ENCODE measurements at places on chromosomes 3 and 15.

DNA sequence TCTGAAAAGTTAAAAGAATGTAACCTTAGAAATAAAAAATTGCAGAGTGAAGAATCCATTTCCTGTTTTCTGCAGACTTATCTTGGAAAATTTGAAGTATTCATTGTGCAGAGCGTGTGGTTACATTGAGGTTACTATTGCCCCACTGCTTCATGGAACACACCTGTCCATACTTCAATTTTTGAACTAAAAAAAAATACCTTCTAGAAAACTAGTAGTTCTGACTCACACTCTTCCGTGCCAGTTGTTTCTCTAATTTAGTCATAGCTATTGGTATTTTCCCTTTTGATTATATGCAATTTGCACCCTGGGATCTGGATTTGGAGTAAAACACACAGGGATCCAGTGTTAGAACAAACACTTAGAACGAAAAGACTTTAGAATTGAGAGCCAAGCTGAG is 111.8 kb upstream of the LYSMD4 start:
- DNase-seq: no peak

DNA sequence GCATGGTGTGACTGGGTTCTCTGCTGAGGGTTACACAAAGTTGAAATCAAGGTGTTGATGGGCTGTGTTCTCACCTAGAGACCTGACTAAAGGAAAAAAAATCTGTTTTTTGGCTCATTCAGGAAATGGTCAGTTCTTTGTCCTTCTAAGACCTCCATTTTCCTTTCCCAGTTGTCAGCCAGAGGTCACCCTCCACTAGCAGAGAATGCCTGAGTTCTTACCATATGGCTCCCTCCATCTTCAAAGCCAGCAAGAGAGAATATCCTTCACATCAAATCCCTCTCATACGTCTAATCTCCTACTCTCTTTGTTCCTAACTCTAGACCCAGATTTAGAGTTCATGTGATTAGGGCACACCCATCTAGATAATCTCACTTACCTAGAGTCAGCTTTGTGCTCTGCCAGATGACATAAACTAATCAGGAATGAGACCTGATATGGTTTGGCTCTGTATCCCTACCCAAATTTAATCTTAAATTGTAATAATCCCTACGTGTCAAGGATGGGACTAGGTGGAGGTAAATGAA is 19.4 kb downstream of the ANKRD28 start:
- DNase-seq: no peak

DNA sequence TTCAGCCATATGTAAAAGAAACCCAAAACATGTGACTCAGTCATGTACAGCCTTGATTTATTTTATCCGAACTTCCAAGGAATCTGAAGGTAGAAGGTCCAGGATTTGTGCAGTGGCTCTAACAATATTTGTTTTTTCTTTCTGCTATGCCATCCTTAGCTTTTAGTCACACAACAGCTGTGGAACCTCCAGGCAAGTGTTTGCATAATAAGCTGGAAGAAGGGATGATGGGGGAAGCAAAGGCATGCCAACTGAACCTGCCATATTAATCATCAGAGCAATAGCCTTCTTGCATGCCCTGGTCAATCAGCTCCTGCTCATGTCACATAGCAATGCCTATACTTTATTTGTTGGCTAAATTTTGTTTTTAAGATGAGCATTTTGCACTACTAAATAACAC is 444.7 kb upstream of the ARPP21 start:
- DNase-seq: no peak

DNA sequence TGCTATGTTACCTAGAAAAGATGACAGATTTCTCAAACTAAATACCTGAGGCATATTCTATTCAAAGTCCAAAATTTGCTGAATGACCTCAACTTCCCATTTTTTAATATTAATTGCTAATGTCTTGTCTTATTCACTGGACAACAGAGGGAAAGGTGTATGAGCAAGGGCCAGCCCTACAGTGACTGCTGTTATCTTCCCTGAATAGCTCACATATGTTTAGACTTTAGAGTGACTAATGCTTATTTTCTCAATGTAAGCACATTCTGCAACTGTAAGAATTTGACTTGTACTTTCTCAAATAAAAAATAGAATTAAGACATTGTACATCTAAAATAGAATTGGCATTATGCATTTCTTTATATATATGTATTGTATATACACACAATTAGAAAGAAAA is 26.5 kb upstream of the AADACL2 start:
- no peak for DNase-seq

GRCh38 chr15:34336231-34336990 is 1.2 kb downstream of the SLC12A6 start:
- no peak for DNase-seq

GRCh38 chr15:79399606-79400005 is 32.5 kb upstream of the MINAR1 start:
- DNase-seq: no peak
